ENCODE measurements at places on chromosomes 12 and 14. TPM values are rescaled to one million over a fixed set of nuclear protein-coding genes. Genes with fewer than 3 reads are reported as not detected.

Gene SLC25A47
- total RNA-seq = not detected

Gene SDR39U1
- total RNA-seq = 4.5 TPM

Gene TUNAR
- total RNA-seq = not detected

Gene ACRBP
- total RNA-seq = not detected

Gene GYS2
- not detected for total RNA-seq

Gene OR2AP1
- total RNA-seq = not detected

Gene TIGAR
- total RNA-seq = 11.6 TPM

Gene TXNRD1
- total RNA-seq = 190 TPM

Gene GLI1
- under 0.01 TPM for total RNA-seq

Gene COPZ1
- 89.3 TPM for total RNA-seq

Gene REP15
- total RNA-seq = 0.72 TPM

Gene SLC35F4
- not detected for total RNA-seq

Gene DPF3
- total RNA-seq = 0.85 TPM

Gene FSCB
- total RNA-seq = not detected

Gene SPTB
- total RNA-seq = not detected

Gene KRT71
- total RNA-seq = not detected

Gene RAD9B
- 0.21 TPM for total RNA-seq

Gene RNU6-8
- not detected for total RNA-seq

Gene XPOT
- total RNA-seq = 117 TPM

Gene SMCO2
- 0.43 TPM for total RNA-seq

Gene TMEM121
- total RNA-seq = 3.4 TPM

Gene TMEM179
- not detected for total RNA-seq

Gene KRT78
- total RNA-seq = 1.3 TPM

Gene SRRM4
- total RNA-seq = not detected

Gene ADSS1
- 18.8 TPM for total RNA-seq

Gene OAS2
- 1.9 TPM for total RNA-seq

Gene KDM2B
- total RNA-seq = 34.7 TPM

Gene CD163L1
- total RNA-seq = 1.4 TPM

Gene BMAL2
- total RNA-seq = 127 TPM

Gene NTN4
- 108 TPM for total RNA-seq

Gene PTHLH
- 193 TPM for total RNA-seq

Gene IL26
- not detected for total RNA-seq

Gene TCL1B
- not detected for total RNA-seq

Gene DDN
- total RNA-seq = 0.43 TPM

Gene GZMB
- 0.21 TPM for total RNA-seq

Gene OASL
- 1.1 TPM for total RNA-seq

Gene KLRC2
- not detected for total RNA-seq

Gene FANCM
- total RNA-seq = 4.0 TPM

Gene RBM25
- total RNA-seq = 16.8 TPM

Gene KRT6A
- 10,410 TPM for total RNA-seq

Gene MOK
- total RNA-seq = 2.6 TPM

Gene ANO2
- not detected for total RNA-seq

Gene KTN1
- total RNA-seq = 140 TPM

Gene AKAP3
- 1.9 TPM for total RNA-seq

Gene TAS2R19
- 1.2 TPM for total RNA-seq

Gene GPR84
- total RNA-seq = not detected

Gene COX8C
- not detected for total RNA-seq

Gene KRAS
- total RNA-seq = 18.8 TPM

Gene TPPP2
- not detected for total RNA-seq

Gene FZD10
- 0.43 TPM for total RNA-seq

Gene SMIM41
- not detected for total RNA-seq

Gene LBHD2
- not detected for total RNA-seq

Gene NRL
- total RNA-seq = 0.96 TPM

Gene TMBIM4
- 61.8 TPM for total RNA-seq

Gene PRKCH
- 32.5 TPM for total RNA-seq

Gene CLEC2B
- 4.1 TPM for total RNA-seq

Gene LRFN5
- total RNA-seq = under 0.01 TPM
